Stimulated activated CD4-positive, alpha-beta T cell treated with anti-CD3 and anti-CD28 coated beads, Interleukin-2, amount 100 ng/mL, for 24 hours (primary cell): ENCODE measurements at places on chromosomes 7 and 10.

DNA sequence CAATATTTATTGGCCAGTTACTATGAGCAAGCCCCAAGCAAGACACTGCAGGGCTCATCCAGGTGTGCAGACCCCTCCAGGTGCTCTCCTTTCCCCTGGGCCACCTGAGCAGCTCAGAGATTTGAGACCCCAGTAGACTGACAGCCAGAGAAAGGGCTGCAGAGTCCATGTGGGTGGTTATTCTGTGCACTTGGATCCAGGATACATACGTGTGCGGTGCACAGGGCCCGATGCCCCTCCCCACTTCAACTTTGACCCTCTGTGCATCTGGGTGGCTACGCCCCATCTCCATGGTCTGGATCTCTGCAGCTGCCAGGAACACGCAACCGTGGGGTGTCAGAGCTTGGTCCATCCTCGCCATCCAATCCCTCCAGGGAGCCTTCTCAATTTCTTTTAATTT, 72.9 kb downstream of the MKI67 start:
- no peak for DNase-seq

- no peak for DNase-seq
Measured at GRCh38 chr7:32532086-32532485, 36.8 kb downstream of the AVL9 start.

DNA sequence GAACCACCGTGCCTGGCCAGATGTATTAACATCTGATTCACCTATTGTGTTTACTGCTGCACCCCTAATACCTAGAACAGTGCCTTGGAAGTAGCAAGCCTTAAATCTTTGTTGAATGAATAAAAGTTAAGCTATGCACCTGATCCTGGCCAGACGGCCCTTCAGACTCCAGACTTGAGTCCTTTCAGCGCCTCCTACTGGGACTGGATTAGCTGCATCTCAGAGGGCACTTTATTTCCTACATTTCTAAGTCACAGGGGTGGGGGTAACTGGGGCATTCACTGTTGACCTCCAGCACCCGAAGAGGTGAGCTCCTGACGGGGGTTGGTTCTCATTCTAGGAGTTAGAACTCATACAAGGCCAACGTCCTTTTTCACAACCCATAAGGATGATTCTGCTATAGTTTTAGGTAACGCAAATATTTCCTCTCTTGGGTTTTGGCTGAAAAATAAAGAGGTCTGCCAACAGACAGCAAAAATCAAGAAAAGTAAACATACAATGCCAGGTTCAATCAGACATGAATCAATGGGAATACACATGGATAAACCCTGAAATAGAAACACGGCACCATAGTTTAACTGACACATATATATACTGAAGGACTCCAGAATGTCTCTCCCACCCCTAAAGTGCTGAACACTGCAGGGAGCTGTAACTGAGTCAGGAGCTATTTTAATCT, 48.0 kb upstream of the DLG5 start:
- no peak for DNase-seq

GRCh38 chr7:128407233-128407589, 2.6 kb downstream of the IMPDH1 start:
- no peak for DNase-seq

DNA sequence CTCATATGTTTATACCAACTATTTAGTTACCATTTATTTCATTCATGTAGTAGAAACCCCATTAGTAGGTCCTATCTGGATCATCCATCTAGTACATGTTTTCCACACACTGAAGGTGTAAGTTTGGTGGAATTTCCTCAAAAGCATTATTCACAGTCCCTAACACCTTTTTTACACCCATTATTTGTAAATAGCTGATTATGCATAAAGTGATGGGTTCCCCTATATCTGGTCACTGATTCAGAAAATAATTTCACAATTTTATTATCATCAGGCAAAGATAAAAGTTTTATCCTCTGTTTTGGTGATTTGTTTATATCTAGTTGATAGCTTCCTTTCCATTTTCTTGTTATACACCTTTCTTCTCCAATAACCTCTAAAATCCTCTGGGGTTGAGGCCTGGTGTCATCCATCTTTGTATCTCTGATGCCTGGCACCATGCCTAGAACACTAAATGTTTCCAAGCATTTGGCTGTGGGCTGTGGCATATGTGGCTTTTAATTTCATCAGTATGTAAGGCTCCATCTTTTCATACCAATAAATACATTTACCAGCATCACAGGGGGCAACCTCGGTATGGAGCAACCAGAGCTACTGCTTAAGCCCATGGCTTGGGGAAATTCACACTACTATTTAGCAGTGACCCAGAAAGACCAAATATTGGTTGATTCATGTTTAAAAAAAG, 1089.5 kb upstream of the LRRN3 start:
- no peak for DNase-seq

GRCh38 chr10:132363921-132364593, 32.1 kb downstream of the LRRC27 start:
- DNase-seq = peak; percentile 52

DNA sequence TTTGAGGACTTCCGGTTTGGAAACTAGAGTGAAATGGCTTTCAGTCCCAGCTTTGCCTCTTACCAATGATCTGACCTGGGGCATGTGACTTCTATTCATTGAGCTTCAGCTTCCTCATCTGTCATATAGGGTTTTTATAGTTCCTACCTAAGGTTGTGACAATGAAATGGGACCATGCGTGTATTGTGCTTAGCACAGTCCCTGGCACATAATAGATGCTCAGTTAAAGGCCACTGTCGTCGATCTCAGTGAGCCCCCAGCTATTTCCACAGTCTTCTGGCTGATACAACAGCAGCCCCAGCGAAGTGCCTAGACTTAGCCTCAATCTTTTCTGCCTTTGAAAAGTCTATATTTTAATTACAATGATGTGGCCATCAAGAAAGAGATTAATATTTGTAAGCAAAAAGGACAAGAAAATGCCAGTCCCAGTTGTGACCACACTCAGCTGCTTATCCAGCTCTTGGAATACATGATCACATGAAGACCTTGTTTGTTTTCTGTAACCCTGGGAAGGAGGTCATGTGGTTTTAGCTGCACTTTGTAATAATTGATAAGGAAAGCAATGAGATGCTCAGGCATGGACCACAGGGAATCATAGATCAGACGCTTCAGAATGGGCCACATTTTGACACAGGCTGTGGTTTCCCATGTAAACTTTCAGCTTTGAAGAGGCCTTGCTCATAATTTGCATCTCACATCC, 44.6 kb downstream of the VWA2 start:
- no peak for DNase-seq

DNA sequence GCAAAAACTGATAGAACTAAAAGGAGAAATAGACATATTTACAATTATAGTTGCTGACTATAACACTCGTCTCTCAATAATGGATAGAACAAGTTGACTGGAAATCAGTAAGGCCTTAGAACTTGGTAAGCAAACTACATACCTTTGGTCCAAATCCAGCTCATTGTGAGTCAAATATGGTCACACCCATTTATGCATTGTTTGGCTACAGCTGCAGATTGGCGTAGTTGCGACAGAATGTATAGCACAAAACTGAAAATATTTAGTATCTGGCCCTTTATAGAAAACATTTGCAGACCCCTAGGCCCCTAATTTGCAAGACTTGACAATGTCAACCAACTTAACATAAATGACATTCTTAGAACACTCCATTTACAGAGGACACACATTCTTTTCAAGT, 103.6 kb upstream of the EGR2 start:
- no peak for DNase-seq

GRCh38 chr7:94333810-94334209, 60.9 kb upstream of the COL1A2 start:
- no peak for DNase-seq

DNA sequence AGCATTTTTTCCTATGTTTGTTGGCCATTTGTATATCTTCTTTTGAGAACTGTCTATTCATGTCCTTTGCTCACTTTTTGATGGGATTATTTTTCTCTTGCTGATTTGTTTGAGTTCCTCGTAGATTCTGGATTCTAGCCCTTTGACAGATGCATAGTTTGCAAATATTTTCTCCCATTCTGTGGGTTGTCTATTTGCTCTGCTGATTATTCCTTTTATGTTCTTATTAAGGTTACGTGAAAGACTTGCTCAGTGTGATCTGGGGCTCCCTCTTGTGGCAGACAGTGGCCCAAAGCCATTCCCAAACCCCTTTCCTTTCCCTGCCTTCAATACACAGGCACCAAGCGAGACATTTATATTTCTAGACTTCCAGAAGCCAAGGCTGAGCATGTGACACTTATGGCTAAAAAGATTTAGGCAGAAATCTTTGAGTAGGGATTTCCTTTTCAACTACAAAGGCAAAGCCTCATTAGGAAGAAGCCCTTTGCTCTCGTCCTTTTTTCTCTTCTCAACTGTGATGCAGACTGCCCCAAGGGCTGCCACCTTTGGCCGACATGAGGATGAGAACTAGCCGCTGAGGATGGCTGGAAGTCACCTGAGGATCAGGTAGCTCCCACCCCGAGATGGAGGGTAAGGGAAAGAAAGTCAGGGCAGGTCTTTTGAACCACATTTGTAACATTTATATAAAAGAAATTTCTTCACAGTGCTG, 23.6 kb downstream of the ST8SIA6 start:
- DNase-seq = peak; percentile 71

- DNase-seq = no peak
Measured at GRCh38 chr10:74967911-74968666, 141.7 kb downstream of the KAT6B start.

- DNase-seq = peak; percentile 7
Measured at GRCh38 chr7:15305002-15305600, 256.7 kb downstream of the AGMO start.

GRCh38 chr7:26449175-26450165, 157.8 kb downstream of the SNX10 start:
- no peak for DNase-seq

- no peak for DNase-seq
Measured at GRCh38 chr7:54622696-54623309, 80.6 kb downstream of the VSTM2A start.

DNA sequence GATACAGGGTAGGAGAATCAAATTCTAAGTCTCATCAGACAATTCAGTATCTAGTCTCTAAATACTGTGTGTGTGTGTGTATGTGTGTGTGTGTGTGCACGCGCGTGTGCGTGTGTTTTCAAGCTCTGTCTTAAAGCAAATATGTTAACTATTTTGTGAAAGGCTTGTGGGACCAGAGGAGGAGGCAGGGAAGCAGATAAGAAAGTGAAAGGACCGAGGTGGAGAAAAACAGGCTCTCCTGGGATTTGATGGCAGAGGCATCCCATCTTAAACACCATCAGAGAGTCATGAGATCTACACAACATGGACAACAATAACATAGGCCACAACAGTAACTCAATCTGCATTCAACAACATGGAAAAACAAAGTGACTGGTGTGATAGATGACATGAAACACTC, 67.1 kb downstream of the PIP4K2A start:
- no peak for DNase-seq

- DNase-seq = no peak
Measured at GRCh38 chr7:4783762-4784351, 8.4 kb downstream of the AP5Z1 start.

- DNase-seq = no peak
Measured at GRCh38 chr10:17062955-17063484, 66.6 kb downstream of the CUBN start.

GRCh38 chr7:65216469-65216868, 157.2 kb upstream of the ZNF92 start:
- DNase-seq = peak; percentile 49

DNA sequence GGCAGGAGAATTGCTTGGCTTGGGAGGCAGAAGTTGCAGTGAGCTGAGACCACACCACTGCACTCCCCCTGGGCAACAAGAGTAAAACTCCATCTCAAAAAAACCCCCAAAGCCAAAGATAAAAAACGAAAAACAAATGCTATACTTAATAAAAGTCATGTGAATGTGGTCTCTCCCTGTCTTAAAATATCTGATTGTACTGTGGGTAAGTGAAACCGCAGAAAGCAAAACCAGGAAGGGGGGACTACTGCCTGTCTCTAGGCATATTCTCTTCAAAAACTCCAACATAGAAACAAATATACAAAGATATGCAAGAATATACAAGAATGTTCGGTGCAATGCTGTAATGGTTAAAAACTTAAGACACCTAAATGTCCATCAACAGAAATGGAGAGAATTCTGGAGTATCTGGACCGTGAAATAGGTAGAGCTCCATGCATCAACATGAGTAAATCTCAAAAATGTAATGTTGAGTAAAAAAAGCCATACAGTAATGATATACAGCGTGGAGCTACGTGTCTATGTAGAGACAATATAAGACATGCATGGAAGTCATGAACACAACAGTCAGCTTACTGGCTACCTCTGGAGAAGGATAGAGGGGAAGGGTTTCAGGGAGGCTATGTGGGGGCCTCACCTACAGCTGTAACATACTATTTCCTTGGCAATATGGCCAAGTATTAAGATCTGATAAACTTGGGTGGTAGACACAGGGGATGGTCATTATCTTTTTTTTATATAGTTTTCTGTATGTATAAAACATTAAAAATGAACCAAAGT, 2.1 kb downstream of the ZNF394 start:
- no peak for DNase-seq

GRCh38 chr7:87624628-87625027, 3.6 kb upstream of the RUNDC3B start:
- no peak for DNase-seq

DNA sequence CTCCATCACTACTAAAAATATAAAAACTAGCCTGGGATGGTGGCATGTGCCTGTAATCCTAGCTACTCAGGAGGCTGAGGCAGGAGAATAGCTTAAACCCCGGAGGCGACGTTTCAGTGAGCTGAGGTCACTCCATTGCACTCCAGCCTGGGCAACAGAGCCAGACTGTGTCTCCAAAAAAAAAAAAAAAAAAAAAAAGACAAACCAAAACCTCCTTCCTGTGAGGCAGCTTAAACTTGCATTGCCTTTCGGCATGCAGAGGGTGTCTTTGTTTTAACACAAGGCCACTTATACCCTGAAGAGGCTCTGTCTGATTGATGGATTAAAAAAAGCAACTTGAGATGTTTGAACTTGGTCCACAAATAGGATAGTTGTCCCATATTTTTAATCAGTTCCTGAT, 128.4 kb upstream of the RSU1 start:
- DNase-seq = no peak

GRCh38 chr7:69803699-69804516, 205.6 kb downstream of the AUTS2 start:
- DNase-seq = no peak

DNA sequence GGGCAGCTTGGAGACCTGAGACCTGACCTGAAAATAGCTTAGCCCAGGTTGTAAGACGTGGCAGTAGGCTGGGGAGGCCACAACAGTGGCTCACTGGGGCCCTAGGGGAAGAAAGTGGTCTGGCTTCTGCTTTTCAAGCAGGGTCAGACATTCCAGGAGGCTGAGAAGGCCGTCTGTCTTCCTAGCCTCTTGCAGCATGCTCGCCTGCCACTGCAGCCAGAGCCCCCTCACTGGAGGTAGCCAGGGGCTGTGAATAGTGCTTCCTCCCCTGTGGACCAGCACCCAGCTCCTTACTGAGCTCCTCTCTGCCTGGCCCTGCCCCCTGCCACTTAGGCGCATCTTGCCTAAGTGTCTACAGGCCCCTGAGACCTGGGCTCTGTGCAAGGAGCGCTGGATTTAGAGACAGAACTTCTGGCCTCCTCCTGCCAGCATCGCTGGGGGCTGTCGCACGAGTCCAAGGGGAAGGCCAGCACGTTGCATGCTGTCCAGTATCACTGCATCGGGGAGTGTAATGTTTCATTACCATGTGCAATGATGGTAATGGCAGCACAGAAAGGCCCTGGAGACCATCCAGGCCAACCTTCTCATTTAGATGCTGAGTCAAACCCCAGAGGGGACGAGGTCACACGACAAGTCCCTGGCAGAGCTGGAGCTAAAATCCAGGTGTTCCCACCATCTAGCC, 12.7 kb downstream of the ZMIZ1 start:
- no peak for DNase-seq

GRCh38 chr10:21047511-21047910, 150.4 kb upstream of the NEBL start:
- no peak for DNase-seq
